Memory B cell (primary cell): ENCODE measurements at places on chromosomes 6 and 20.

DNA sequence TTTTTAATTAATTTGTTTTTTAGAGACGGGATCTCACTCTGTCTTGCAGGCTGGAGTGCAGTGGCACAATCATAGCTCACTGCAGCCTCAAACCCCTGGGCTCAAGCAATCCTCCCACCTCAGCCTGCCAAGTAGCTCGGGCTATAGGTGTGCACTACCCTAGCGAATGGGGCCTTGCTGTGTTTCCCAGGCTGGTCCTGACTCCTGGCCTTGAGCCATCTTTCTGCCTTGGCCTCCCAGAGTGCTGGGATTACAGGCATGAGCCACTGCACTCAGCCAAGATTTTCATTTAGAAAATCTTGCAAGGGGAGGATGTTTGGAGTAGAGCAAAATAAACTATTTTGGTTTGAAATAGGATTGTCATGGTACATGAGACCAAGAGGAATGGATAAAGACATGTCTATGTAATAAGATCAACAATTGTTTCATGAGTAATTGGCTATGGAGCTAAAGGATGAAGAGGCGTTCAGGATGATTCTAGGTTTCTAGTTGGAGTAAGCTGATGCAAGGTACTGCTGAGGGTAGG is 237.8 kb downstream of the UST start:
- no peak for DNase-seq

DNA sequence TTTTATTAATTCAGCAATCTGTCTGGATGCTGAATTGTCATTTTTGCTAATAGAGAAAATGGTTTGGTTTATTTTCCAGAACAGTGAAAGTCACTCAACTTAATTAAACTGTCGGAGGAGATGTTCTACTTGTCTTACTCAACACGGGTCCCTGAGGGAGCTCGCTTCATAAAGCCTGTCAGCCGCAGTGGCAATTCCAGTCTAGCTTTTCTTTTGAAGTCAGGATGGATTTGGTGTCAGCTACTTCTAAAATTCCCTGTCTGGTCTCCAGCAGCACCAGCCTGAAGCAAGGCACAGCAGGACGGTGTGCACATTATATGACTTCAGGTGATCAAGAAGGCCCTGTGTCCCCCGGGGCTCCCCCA is 261.5 kb downstream of the SLC24A3 start:
- DNase-seq, result no peak

DNA sequence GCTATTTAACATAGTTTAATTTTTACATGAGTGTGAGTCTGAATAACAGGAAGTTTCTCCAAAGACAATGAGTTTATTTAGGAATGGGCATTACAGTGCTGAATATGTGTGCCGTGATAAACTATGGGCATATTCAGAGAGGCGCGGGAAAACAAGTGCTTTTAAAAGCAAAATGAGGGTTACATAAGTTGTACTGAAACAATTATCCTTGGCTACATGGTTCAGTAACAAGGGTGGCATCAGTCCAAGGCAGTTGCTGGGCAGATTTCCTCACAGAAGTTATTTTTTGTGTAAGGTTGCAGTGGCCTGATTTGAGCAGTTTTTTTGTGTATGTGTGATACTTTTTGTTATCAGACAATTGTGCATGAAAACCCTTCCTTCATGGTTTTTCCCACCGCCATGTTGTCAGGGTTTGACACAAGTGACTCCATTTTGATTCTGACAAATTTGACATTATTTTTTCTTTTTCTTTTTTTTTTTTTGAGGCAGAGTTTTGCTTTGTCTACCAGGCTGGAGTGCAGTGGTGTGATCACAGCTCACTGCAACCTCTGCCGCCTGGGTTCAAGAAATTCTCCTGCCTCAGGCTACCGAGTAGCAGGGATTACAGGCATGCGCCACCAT is 22.3 kb upstream of the PXDC1 start:
- no peak for DNase-seq

DNA sequence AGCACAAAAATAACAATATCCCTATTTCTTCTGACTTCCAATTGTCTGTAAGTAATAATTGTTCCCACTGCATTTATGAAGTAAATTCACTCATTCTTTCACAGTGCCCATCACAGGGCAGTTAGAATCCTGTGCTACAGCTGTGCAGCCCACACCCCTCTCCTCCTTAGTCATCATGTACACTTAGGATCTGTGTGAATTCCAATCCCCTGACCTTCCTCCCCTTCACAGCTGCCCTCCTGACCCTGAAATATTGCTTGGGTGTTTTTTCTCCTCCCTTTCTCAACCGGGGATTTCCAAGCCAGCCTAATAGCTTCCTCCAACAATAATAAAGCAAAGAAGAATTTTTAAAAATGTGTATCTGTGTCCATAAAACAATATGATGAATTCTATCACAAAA is 91.5 kb upstream of the BEND6 start:
- DNase-seq, result no peak

GRCh38 chr6:11938285-11938890 is 73.7 kb upstream of the HIVEP1 start:
- no peak for DNase-seq

- no peak for DNase-seq
Observed at GRCh38 chr20:62979310-62979709, 26.8 kb downstream of the SLC17A9 start.

- DNase-seq, result no peak
Observed at GRCh38 chr20:24275946-24276705, 193.3 kb upstream of the SYNDIG1 start.

DNA sequence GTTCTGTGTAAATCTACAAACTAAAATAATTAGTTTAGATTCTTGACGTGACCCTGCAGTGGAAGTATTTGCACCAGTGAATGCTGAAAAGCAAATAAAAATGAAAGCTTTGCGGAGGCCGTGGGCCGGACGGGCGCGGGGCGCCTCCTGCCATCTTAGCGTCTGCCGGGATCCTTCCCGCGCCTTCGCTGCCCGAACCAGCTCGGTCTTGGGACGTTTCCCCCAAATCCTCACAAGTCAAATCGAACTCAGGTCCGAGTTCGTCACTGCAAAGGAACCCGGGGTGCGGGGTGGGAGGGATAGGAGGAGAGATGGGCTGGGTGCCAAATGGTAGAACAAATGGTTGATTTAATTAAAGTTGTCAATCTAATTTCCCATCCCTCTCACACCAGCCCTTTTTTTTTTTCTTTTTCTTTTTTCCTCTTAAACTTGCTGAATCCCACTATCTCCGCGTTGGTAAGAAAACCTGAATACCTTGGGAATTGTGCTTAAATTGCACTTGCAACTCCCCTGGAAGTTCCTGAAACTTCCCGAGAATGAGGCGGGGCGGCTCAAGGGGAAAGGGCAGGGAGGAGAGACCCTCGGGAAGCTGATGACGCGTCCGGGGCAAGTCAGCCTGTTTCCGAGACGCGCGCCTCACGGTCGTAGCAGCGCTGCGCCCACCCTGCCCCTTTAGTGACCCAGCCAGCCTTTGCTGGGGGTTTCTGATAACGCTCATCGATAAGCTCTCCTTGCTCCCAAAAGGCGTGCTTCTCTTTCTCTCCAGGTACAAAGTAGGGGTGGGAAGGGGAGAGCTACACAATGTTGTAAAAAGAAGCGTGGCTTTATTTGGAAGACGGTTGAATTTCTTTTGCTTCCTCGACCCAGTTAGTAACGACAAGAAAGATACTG is 1.8 kb downstream of the GJA1 start:
- DNase-seq, result no peak

DNA sequence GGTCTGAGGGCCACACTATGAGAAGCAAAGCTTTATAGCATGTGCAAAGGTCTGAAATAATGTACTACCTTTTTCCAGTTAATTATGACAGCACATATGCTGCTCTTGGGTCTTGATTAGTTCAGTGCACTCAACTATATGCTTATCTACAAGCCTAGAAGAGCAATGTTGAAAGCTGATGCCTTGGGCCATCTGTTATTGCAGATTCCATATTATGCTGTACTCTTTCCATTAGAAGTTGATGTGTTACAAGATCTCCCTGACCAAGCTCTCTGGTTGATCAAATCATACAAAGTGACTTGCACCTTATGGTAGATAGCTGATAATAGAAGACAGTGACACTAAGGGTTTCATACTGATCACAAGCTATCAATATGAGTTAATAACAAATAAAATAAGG is 327.3 kb downstream of the FRK start:
- DNase-seq, result no peak

DNA sequence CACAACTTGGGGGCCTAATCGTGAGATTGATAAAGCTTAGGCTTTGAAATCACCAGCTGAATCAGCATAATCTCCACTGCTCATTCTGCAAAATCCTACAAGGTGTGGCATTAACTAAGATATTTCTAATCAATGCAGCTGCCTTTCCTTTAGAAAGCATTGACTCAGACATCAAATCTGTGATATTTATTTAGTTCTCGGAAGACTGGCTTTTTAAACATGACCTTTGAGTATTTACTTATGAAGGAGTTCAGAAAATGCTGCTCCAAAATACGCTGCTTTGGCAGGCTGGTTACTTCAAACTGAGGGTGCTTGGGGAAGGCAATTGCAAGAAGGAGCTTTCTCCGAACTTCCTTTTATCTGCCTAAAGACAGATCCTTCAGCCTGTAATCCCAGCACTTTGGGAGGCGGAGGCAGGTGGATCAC is 23.7 kb upstream of the FUCA2 start:
- DNase-seq, result no peak

GRCh38 chr6:165762876-165763275 is 99.8 kb upstream of the PDE10A start:
- DNase-seq, result no peak

DNA sequence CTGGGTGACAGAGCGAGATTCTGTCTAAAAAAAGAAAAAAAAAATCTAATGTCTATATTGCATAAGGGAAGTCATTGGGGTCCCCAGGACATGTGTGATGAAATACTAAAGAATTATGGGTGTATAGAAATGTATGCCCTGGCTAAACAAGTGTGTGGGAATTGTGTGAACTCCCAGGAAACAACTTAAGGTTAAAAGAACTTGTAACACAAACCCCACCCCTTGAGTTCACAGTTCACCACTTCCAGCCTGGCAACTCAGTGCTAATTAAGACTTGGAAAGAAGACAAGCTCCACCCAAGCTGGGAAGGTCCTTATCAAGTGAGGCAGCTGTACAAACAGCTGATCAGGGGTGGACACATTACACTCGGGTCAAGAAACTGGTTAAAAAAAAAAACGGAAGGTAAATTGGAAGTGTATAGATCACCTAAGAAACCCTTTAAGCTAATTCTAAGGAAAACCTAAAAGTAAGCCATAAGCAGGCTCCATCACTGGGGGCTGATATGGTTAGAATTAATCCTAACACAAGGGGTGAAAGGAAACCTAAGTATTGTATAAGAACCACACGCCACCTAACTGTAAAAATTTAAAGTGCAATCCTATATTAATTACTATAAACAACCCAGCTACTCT is 25.2 kb downstream of the HLA-A start:
- no peak for DNase-seq

GRCh38 chr20:12414446-12415274 is 497.0 kb downstream of the BTBD3 start:
- DNase-seq, result no peak

GRCh38 chr6:54238396-54238795 is 69.8 kb upstream of the TINAG start:
- no peak for DNase-seq

- DNase-seq, result no peak
Observed at GRCh38 chr6:139917951-139918630, 543.6 kb upstream of the CITED2 start.

GRCh38 chr20:62120990-62121775 is 1.1 kb upstream of the LSM14B start:
- no peak for DNase-seq

- no peak for DNase-seq
Observed at GRCh38 chr6:26158581-26159356, 71.5 kb downstream of the HFE start.

DNA sequence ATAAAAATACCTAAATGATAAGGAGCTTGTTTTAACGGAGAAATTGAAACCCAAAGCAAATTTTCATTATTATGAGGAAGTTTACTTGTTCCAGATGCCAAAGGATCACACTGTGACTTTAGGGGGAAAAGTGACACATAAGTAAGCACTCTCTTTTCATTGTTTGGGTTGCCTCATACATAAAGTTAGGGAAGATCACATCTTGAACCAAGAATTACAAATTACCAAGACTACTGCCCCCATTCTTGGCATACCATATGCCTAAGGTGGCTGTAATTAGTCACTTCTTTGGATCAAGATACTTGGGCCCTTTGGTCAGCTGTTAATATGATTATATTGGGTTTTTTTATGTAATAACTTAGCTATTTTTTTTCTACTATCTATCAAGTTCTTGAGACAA is 269.0 kb downstream of the COL12A1 start:
- no peak for DNase-seq

DNA sequence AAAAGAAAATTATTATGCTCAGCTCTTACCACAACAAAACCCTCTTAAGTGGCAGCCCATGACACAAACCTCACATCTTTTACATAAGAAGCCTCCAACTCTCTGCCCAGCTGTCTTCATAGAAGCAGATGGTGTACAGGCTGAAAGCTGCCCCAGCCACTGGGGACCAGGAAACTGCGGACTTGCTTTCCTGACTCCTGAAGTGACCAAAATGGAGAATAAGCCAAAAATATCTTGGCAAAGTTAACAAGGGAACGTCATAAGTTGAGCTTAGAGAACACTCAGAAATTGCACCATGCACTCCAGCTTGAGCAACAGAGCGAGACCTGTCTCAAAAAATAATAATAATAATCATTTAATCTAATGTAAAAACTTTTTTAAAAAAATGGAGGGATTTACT is 160.3 kb upstream of the CDYL start:
- DNase-seq, result no peak

GRCh38 chr20:45128099-45128498 is 3.8 kb upstream of the WFDC12 start:
- DNase-seq, result no peak

- no peak for DNase-seq
Observed at GRCh38 chr20:1033751-1034414, 31.8 kb upstream of the RSPO4 start.

DNA sequence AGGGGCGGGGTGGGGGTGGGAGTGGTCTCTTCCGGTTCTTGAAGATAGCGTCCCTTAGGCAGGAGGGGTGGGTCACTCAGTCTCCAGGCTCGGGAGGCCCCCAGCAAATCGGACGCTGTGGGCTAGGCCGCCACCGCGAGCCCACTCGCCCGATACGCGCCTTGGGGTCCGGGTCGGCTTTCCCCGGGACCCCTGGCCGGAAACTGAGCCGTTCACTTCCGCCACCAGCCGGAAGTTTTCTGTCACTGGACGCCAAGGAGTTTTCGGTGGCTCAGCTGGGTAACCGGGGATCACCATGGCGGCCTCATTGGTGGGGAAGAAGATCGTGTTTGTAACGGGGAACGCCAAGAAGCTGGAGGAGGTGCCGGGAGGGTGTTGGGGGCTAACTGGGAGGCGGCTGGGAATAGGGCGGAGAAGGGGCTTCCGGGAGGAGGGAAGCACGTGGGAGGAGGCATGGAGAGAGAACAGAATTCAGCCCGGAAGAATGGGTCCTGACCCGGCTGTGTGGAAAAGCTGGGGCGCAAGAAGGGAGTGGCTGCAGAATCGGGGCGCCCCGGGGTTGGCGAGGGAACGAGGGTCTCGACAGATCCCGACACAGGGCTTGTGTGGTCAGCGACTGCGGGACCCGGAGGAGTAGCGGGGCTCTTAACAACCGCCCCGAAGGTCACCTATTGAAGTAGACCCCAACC is at the start of gene ITPA:
Gene ITPA (plus strand): TSS at position 242 of the 689 bp plus-strand sequence. CDS start 54 bp downstream, at position 296.
- DNase-seq, result peak; percentile 44
